Fibroblast of skin of right quadriceps (primary cell): ENCODE measurements at places on chromosomes 12 and 14.
A peak's percentile ranks its signal among the peaks of the same experiment; 100 is the strongest.

DNA sequence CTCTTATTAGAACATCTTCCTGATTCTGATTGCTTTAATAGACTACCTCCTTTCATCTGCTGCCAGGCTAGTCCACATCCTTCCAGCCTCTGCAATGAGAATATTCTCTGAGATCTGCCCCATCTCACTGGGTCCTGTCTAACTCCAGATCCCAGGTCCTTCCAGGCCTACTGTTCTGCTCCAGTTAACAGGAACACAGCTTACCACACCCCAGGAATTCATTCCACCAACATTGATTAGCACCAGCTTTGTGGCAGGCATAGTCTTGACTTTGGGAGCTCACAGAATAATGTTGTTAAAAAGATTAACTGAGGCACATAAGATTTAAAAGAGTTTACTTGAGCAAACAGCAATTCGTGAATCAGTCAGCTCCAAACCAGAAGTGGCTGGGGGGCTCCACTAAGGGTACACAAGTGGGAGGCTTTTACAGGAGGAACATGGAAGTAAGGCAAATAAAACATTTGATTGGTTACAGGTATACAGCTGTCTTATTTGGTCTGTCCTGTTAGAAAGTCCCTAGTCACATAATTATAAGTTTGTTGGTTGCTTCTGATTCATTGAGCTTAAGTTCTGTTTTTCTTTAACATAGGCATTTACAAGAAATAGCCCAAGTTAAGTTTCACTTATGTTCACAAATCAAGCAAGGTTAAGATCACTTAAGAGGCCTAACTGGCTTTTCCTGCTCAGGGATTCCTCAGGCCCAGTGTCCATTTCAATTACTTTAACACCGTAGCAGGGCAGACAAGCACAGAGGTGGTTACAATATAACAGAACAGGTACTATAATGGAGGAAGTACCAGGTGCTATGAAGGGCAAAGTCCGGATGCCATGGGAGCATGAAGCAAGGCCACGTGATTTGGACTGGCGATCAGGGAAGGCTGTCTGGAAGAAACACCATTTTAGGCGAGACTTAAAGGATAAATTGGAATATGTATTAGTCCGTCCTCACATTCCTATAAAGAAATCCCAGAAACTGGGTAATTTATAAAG lies 12.2 kb upstream of the MYH7 start:
- no peak for DNase-seq

- no peak for DNase-seq
These were observed 91.6 kb downstream of the TPH2 start for GRCh38 chr12:72030277-72030676.

- DNase-seq: no peak
These were observed 2.6 kb upstream of the RCOR1 start for GRCh38 chr14:102589761-102590290.

DNA sequence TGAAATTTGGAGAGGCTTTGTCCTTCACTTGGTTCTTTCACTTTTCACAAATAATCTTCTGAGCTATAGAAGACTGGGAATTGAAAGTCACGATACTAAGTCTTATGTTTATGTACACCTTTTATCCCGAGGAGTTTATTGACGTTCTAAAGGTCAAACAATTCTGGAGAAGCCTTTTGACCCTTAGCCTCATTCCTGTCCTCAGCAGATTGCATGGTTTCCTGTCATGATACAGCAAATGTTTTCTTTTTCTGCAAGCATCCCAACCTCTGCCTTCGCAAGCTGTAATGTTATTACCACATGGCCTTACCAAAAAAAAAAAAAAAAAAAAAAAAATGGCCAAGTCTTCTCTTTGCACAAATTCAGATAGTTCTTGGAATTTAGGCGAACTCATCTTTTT lies 411.7 kb upstream of the FLRT2 start:
- no peak for DNase-seq

DNA sequence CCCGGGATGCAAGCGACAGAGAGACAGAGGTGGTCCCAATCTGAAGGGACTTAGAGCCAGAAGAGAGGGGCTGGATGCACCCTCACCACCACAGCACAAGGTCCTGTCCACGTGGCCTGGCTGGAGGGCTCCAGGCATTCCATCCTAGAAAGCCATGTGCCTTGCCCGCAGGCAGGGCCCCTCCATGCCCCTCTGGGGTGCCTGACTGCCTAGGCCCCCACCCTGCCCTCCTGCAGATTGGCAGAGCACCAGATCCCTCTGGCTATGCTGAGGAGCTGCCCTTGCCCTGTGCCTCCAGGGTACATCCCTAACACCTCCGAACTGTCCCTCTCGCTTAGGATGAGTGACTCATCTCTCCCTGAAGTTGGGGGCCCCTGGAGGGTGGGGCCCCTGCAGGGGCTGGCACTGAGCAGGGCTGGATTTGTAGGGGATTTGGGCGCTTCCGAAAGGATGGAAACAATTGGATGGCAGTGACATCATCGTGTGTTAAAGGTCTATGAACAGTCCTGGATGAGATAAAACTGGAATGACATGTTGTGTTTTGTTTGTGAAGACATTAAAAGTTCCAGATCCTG lies 50.9 kb downstream of the CHGA start:
- no peak for DNase-seq

DNA sequence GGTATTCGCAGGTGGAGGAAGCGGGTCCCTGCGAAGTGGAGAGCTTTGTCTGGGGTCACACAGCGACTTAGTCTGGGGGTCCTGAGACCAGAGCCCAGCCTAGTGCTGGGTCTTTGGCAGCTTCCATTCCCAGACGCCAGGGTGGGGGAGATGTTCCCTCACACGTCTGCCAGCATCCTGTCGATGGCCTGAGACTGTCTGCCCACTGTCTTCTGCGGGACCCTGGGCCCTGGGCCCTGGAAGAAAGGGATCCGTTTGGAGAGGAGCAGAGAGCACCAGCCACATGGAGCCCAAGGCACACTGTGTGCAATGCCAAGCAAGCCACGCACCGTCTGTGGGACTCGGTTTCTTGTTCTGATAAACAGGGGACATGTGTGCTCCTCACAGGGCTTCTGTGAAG lies 197.2 kb downstream of the KIF26A start:
- no peak for DNase-seq

GRCh38 chr14:32190673-32191072 lies 11.2 kb upstream of the RNU6-7 start:
- peak; percentile 24 for DNase-seq

- no peak for DNase-seq
These were observed 86.3 kb downstream of the KIF26A start for GRCh38 chr14:104224506-104225277.

DNA sequence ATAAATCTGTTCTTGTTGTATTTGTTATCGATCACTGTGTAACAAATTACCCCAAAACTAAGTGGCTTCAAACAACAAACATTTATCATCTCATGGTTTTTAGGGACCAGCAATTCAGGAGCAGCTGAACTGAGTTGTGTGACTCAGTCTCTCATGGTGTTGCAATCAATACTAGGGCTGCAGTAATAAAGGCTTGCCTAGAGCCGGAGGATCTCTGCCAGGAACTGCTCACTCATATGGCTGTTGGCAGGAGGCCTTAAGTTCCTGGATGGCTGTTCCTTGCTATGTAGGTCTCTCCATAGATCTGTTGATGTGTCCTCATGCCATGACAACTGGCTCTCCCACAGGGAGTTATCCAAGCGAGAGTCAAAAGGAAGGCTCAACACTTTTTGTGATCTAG lies 3.8 kb upstream of the PSMC6 start:
- DNase-seq: peak; percentile 93

- peak; percentile 48 for DNase-seq
These were observed at the start of gene NRIP2 for GRCh38 chr12:2834581-2835491. Gene NRIP2, minus strand, starts transcription at chr12:2835035. Its CDS starts 52 bp downstream, at chr12:2834983.

- no peak for DNase-seq
These were observed 140.1 kb downstream of the ALG10B start for GRCh38 chr12:38456537-38457120.

DNA sequence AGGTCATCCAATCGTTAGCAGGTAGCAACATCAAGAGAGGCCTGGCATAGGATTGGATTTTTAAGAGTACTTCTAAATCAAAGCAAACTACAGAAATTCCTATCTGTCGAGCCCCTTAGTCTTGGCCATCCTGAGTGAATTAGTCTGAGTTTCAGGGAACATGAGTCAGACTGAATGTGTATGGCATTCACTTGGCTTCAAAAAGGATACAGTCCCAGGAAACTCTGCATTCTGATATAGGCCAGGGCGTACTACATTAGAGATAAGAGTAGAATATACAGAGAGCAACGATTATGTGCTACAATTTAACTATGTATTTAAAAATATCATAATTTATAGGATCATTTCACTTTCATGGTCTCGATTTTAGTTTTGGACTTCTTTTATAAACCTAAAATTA lies 242.2 kb downstream of the SOX5 start:
- no peak for DNase-seq

DNA sequence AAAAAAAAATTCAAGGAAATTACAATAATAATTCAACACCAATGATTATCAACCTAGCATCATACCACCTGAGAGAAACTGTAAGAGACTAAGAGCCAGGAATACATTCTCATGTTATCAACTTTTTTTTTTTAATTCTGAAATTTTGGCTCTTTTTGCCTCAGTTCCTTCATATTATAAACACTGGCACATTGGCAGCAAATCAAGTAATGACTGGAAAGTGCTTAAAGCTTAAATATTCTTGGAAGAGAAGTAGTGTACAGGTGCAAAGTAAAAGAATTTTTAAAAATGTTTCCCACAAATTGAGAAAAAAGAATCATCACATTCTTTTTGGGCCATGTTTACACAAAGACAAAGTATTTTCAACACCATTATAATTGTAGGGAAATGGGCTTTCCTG lies 296.9 kb upstream of the SOX5 start:
- no peak for DNase-seq

DNA sequence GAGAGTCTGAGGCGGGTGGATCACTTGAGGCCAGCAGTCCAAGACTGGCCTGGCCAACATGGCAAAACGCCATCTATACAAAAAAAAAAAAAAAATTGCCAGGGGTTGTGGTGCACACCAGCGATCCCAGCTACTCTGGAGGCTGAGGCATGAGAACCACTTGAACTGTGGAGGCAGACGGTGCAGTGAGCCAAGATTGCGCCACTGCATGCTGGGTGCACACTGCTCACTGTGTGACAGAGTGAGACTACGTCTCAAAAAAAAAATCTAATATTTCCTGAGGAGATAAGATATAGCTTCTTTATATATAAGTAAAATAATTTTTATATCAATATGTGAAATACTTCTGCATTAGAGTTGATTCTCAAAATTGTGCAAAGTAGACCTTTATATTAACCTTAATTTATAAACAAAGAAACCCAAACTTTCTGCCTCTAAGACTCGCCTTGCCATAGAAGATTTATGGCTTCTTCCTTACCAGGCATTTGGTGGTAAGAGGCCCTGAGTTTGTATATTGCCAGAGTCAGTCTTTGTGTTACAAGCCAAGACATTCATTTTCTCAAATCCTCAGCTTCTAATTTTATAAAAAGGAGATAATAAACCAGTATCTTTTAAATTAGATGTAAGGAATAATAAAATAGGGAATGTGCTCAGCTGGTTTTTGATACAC lies 1226.7 kb downstream of the FLRT2 start:
- DNase-seq: no peak

GRCh38 chr14:29037411-29037810 lies 270.8 kb downstream of the FOXG1 start:
- peak; percentile 8 for DNase-seq

- peak; percentile 23 for DNase-seq
These were observed 383.1 kb downstream of the TMEM132D start for GRCh38 chr12:129520739-129521138.

DNA sequence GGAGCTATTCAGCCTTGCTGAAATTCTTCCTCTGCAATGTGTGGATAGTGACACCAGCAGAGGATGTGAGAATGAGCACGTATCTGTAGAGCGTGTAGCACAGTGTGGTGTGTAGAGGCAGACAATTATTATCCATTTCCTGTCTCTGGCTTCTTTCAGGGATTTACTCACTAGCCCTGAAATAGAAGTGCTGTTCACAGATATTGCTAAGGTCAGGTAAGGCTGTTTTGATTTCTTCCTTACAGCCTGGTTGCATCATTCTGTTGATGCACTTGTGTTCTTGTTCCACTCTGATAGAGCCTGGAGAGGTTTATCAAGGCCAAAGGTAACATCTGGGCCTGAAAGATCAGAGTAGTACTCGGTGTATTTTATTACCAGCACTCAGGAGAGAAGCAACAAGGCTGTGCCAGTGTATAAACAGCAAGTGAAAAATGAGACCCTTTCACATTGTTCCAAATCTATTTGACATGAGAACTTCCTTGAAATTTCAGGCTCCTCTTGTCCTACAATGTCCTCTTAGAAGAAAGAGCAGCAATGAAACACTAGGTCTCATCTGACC lies 16.7 kb downstream of the ARG2 start:
- peak; percentile 75 for DNase-seq

- DNase-seq: no peak
These were observed 138.8 kb upstream of the MAP1LC3B2 start for GRCh38 chr12:116420227-116420880.

DNA sequence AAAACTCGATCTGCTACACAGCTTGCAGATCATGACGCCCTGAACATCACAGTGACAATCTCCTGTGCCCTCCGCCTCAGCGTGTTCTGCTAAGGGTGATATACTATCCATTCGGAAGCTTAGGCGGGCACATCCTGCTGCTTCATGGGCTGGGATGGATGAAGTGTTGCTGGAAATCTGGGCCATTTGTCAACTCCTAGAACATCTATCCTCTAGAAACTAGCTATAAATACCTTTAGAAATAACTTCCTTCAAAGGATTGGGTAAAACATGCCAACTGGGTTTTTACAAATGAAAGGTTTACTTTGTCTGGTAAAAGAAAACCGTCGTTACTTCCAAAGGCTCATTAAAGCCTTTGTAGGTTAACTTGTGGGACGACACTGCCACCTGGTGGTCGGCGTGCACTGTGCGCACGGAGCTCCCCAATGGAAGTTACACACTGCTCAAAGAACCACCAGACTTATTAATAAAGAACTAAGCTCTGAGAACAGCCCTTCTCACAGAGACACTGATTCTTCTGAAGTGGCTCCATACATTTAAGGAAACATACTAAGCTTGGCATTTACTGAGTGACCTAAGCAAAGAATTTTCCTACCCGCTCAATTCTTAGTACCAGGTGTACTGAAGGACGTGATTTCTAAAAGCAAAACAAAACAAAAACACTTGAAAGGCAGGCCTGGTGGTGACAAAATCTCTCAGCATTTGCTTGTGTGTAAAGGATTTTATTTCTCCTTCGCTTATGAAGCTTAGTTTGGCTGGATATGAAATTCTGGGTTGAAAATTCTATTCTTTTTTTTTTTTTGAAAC lies 21.6 kb upstream of the CACNA2D4 start:
- peak; percentile 69 for DNase-seq

DNA sequence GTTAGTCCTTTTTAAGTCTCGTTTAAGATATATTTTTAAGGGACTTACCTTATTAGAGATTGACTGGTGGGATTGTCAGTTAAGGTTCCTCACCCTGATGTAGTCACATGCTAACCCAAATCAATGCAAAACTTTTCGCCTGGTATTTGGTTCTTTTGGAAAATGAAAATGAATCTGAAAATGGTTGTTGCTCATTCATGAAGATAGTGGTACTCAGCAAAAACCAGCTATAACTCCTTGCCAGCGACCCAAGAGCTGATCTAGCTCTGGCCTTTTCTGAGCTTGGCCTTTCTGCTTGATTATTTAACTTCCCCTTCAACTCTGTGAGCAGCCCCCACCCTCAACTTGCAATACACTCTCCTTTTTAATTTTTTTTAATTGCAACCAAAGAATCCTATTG lies 85.0 kb upstream of the GTF2A1 start:
- DNase-seq: no peak
